Mammary epithelial cell (primary cell): ENCODE measurements at places on chromosomes 6 and 20.

GRCh38 chr6:169121013-169121412, 132.6 kb downstream of the THBS2 start:
- DNase-seq = no peak

- DNase-seq = no peak
These were observed 242.1 kb downstream of the GJA1 start for GRCh38 chr6:121677571-121677970.

- no peak for DNase-seq
These were observed 97.4 kb downstream of the LRFN2 start for GRCh38 chr6:40489798-40490197.

DNA sequence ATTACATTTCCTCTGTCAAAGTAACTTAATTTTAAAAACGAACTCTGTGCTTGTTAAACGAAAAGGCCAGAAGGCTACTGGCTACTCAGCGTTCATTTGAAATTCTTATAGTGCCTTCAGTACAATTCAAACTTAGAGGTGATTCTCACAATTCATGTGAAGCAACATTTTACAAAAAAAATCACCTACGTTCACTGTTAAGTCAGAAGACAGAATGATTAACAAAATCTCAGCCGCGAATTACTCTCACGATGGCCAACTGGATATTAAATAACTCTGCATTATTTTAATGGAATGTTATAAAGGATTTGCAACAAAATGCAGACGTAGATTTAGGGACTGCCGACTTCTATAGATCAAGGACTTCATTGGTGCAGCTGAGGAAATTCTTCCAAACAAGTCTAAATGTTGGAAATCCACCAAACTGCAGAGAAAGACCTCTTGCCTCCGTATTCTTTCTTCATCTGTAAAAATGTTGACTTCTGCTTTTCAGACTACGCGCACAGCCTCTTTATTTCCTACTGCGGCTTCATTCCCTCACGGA, 1.6 kb upstream of the QKI start:
- DNase-seq = no peak
